ENCODE measurements at places on chromosomes 2 and 18.

GRCh38 chr18:31943878-31944816, 1.2 kb upstream of the TRAPPC8 start:
- DNase-seq, result no peak

DNA sequence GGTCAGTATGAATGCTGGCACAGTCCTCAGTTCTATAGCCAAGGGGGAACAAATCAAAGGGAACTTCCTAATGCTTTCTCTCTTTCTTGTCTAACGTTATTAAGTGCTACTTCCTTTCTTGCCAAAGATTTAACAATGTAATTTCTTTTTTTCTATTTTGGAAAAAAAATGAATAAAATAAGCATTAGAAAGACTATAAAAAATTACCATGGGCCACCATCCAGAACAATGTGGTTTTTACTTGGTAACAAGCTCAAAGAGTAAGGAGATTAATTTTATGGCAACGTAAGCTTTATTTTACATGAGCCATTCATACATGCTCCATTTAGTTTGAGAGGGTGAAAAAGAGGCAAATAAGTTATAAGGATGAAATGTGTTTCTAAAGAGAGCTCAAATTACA, 40.1 kb downstream of the SERPINE2 start:
- no peak for DNase-seq

- DNase-seq, result no peak
These were observed 101.6 kb upstream of the COPS8 start for GRCh38 chr2:236984046-236984445.

- DNase-seq, result no peak
These were observed 142.0 kb upstream of the SPOPL start for GRCh38 chr2:138359532-138359931.

DNA sequence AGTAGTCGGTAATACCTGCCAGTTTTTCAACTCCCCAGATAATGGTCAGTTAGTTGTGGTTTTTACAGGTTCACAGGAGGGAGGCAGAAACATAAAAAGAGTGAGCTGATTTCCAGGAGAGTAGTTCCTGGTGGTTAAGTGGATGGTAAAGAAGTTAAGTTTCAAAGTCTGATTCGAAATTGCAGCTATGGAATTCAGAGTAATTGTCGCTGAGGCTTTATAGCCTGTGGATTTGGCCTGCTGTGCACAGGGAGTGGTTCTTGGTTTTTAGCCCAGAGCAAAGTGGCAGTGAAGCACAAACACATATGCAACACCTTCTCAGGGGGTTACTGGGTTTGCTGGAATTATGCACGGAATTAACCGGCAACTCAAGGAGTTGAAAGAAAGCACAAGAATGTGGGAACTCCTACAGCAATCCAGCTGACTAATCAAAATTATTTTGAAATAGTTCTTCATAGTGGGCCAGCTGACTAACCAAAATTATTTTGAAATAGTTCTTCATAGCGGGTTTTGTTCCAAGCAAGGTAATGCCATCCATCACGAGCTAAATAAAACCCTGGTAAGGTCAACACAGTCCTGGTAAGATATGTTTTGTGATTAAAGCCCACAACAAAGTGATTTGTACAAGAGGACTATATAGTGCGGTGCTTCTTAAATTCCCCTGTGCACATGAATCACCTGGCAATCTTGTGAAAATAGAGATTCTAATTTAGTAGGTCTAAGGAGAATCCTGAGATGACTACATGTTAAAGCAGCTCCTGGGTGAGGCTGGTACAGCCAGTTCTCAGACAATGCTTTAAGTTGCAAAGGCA, 94.4 kb downstream of the SGPP2 start:
- no peak for DNase-seq

- DNase-seq, result peak; percentile 41
These were observed 34.7 kb downstream of the RALB start for GRCh38 chr2:120287183-120288015.

GRCh38 chr2:180761224-180761623, 219.2 kb upstream of the UBE2E3 start:
- DNase-seq, result peak; percentile 38

DNA sequence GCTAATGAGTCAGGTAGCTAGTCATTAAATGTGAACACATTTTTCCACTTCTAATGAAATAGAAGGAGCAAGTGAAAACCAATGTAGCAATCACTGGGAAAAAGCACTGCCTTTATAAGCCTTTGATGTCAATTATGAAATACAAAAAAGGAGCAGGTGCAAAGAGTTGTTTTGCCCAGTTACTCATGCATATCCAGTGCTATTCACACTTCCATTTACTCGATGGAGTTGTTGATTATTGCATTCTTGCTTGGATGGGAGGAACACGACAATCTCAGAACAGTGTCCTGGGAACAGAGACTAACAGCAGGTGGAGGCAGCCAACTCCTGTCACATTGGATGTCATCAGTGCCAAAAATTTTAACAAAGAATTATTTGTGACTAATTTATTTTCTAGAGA, 372.5 kb downstream of the CBLN2 start:
- DNase-seq, result no peak

DNA sequence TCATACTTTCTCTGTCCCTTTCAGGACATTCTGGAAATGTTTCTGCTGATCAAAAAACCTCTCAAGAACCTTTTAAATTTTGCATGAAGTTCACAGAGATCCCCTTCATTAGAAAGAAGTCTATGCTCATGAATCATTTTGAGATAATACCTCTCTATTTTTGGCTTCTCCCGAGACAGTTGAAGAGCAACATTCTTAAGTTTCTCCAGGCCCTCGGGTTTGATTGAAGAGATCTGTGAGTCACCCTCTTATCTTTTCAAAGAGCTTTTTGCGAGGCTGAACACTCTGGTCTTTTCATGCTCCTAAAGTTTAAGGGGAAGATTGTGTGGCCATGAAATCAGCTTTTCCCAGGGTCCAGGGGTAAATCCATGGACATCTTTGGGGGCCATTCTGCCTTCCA, 354.2 kb downstream of the FBXO15 start:
- DNase-seq, result no peak

GRCh38 chr18:52537261-52537660, 197.3 kb downstream of the DCC start:
- no peak for DNase-seq

GRCh38 chr18:49813069-49813318, 339 bp downstream of the ACAA2 start:
- peak; percentile 43 for DNase-seq

GRCh38 chr2:61185231-61185728, 23.3 kb downstream of the C2orf74 start:
- no peak for DNase-seq

- no peak for DNase-seq
These were observed 13.1 kb downstream of the HS6ST1 start for GRCh38 chr2:128305555-128306080.

- no peak for DNase-seq
These were observed 20.5 kb downstream of the CHCHD5 start for GRCh38 chr2:112604952-112605351.

GRCh38 chr2:134370655-134371445, 117.0 kb downstream of the MGAT5 start:
- no peak for DNase-seq

DNA sequence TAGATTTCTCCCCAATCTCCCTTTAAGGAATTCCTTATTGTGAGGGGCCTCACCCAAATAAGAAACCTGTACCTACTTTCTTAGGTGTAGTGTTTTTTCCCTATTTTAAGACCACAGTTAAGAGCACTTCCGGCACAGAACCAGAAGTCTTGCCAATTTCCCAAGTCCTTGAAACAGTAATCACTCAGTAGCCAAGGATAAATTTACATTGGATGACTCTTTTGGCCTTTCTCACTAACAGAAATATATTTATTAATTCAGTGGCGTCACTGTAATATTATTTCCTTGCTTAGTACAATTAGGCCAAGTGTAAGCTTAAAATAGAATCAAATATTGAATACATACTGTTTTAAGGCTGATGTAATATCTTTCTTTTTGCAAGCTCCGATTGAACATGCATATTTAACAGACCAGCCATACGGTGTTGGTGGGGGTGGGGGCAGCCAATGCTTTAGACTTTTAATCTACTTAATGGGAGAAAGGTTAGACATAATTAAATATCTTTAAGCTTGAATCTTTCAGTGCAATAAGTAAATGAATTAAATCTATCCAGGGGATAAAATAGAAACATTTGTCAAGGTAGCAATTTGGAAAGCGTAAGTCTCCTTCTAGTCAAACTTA, 50.8 kb upstream of the ITGA6 start:
- no peak for DNase-seq

DNA sequence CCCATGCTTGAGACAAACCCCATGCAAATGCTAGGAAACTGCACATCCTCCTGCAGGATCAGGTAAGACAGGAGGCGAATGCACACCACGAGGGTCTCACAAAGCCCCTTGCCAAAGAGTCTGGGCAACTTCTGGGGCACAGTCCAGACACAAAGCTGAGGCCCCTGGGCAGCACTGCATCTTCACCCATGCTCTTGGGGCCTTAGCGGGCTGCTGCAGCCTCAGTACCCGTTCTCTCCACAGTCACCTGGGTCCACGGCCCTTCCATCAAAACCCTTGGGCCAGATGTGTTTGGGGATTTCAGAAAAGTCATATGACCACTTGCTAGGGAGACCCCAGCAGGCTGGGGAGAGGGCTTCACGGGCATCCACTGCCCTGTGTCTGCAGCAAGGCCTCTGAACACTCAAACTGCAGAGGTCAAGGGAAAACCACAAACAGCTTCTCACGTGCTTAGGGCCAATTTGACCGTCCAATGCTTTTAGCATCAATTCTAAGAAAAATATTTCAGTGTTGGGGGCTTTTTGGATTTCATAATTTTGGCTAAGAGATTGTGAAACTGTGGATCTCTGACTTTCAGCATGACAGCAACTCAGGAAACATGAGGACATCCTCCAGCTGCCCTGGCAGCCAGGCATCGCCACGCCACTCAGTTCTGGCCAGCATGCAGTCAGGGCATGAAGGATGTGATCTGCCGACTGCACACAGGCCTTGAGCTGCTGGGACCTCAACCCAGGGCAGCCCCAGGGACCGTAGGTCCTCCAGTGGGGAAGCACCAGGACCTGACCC, 20.0 kb downstream of the PASK start:
- no peak for DNase-seq

DNA sequence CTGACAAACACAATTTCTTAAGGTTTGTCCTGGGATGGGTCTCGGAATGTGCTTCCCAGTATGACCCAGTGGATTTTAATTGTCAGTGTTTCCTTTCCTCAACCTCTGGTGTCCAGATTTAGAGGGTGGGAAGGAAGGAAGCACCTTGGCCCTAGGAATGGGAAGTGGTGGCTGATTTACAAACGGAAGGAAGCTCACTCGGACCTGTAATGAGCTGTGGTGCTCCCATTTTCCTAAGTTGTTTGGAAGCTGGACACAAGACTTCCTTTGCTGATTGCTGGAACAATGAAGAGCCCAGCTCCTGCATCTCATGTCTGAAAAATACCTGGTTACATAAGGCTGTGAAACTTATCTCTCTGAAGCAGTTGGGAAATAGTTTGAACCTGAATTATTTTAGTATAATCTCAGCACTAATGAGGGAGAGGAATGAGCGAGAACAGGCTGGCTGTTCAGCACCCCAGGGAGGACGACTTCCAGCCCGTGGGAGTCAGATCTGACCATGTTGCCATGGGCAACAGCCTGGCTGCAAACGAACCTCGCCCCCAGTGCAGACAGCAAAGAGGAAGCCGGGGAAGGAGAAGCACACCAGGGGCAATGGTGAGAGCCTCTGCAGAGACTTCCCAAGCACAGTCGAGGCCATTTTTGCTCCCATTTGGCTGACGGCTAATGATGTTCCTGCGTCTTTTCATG, 74.4 kb upstream of the ASB18 start:
- no peak for DNase-seq

DNA sequence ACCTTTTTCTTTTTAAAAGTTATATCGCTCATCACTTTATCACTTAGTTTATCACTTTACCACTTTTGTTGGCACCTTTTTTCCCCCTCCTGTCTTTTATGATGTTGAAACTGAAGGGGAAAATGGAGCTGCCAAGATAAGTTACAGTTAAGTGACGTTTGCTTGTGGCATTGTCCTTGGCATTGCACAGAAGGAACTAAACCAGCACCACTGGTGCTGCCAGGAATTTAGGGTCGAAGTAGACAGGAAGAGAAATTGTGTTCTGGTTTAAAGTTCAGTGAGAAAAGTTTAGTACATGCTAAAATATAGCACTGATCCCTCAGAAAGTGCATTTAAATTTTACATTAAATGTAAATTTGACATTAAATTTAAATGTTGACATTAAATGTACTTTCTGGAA, 49.9 kb downstream of the MYO1B start:
- DNase-seq, result no peak

- DNase-seq, result peak; percentile 52
These were observed at the start of gene SLC16A14 for GRCh38 chr2:230068651-230069055. Gene SLC16A14 (minus strand): TSS chr2:230068924. CDS start chr2:230059352, 9,572 bp downstream.

DNA sequence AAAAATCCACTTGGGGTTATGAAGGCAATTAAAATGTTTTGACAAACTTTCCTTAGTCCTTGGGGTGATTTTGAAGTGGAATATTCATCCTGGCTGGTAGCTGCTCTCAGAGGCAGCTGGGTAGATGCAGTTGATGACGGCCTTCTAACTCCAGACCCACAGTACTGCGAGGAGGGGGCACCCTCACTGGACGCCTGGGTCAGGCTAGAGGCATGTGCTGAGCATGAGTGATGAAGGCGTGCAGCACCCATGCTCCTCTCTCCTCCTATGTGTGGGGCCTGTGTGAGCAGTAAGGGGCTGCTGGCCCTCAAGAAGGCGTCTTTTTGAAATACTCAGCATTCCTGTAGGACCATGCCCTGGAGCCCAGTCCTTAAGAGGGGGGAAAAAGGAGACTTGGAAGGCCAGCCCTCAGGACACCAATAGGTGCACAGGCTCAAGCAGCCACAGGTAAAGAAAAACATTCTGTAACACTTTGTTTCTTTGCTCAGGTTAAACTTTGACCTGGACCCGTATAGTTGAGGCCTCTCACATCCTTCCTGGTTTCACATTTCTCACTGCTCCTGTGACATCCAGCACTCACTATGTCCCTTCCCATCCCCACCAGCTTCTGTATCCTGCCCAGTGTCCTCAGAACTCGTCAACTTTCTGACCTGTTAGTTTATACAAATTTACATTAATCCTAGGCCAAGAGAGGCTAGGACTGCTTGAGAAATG, 64.4 kb downstream of the CD8B2 start:
- DNase-seq, result no peak

GRCh38 chr2:128491692-128492244, 173.1 kb upstream of the HS6ST1 start:
- no peak for DNase-seq
